ENCODE measurements at places on chromosomes 2 and 18.

GRCh38 chr2:237774811-237775553 lies 23.6 kb upstream of the RBM44 start:
- no peak for DNase-seq

- DNase-seq: peak; percentile 83
These were observed 266.5 kb downstream of the TCF4 start for GRCh38 chr18:55321265-55322177.

DNA sequence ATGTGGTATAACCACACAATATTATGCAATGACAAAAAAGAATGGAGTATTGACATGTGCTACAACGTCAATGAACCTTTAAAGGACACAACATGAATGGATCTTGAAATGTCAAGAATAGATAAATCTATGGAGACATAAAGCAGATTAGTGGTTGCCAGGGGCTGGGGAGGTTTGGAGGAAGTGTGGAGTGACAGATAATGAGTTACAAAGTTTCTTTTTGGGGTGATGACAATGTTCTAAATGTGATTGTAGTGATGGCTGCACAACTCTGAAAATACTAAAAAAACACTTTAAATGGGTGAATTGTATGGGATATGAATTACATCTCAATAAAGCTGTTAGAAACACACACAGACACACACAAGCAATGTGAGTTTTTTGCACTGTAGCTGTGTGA lies 37.4 kb upstream of the C1D start:
- DNase-seq: no peak

- no peak for DNase-seq
These were observed 7.2 kb upstream of the SFXN5 start for GRCh38 chr2:73078457-73079411.

DNA sequence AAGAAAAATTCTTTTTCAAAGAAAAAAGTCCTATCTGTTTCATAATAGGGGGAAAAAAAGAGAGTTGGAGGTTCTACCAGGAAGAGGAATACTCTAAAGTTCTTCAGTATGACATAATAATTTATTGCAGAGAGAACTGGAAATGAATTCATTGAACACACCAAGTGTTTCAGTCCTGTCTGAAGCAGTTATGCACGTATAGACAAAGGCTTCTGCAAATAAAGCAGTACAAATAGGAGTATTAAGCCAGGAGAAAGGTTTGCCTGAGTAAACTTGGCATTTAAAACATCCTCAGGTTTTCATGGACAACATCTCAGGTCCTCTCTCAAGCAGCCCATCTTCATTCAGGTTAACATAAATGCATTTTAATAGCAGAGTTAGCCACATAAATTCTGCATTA lies 141.6 kb downstream of the CCDC148 start:
- no peak for DNase-seq

- DNase-seq: no peak
These were observed 99.5 kb downstream of the RBMS1 start for GRCh38 chr2:160394153-160394552.

DNA sequence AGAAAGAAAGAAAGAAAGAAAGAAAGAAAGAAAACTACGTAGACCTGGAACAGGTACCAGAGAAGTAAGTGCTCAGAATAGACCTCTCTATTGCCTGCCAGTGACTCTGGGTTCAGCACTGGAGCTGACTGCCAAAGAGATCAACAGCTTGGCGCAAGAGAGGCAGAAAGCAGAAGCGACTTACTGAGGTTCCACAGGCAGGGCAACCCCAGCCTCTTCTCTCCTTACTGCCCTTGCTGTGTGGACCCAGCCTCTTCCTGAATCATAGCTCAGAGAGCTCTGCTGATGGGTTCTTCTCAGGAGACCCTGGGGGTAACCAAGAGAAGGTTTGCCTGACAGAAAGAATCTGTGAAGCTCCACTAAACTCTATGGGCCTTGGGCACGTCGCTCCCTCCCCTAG lies 7.1 kb downstream of the CAPN13 start:
- no peak for DNase-seq

DNA sequence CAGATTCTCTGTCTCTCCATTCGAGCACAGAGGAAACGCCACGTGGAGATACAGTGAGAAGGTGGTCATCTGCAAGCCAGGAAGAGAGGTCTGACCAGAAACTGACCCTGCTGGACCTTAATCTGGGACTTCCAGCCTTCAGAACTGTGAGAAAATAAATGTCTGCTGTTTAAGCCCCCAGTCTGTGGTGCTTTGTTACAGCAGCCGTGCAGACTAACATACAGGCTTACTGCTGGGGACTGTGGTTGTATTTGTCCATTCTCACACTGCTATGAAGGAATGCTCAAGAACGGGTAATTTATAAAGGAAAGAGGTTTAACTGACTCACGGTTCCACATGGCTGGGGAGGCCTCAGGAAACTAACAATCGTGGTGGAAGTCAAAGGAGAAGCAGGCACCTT lies 432.7 kb downstream of the IRS1 start:
- no peak for DNase-seq

GRCh38 chr2:195658541-195658890 lies 1.5 kb downstream of the SLC39A10 start:
- DNase-seq: peak; percentile 31

- DNase-seq: peak; percentile 38
These were observed 590 bp downstream of the EIF2B4 start for GRCh38 chr2:27369471-27370025.

- DNase-seq: peak; percentile 74
These were observed 2.5 kb downstream of the KLF7 start for GRCh38 chr2:207163053-207163755.

DNA sequence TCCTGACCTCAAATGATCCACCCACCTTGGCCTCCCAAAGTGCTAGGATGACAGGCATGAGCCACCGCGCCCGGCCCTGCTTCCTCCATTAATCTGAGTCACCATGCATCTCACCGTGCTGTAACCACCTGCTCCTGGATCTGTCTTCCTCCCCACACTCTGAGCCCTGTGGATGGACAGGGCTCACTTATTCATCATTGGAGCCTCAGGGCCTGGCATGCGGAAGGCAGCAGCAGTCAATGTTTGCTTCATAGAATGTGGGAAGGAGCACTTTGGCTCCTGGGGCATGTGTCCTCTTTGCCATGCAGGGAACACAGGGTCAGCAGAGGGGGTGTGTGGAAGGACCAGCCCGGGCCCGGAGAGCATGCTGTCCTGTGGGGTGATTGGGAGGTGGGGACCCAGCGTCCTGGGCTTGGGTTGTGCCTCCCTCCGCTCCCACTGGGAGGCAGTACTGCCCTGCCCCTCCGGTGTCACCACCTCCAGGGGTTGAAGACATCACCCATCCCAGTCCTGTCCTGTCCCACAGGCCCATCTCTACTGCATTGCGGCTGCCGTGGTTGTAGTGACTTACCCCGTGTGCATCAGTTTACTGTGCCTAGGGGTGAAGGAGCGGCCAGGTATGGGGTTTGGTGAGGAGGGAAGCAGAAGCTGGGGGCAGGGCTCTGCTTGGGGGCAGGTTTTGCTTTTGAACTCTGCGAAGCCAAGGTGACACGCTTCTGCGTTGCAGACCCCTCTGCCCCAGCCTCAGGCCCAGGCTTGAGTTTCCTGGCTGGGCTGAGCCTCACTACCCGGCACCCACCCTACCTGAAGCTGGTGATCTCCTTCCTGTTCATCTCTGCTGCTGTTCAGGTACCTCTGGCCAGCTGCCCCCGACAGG lies 11.5 kb downstream of the MFSD2B start:
- no peak for DNase-seq

DNA sequence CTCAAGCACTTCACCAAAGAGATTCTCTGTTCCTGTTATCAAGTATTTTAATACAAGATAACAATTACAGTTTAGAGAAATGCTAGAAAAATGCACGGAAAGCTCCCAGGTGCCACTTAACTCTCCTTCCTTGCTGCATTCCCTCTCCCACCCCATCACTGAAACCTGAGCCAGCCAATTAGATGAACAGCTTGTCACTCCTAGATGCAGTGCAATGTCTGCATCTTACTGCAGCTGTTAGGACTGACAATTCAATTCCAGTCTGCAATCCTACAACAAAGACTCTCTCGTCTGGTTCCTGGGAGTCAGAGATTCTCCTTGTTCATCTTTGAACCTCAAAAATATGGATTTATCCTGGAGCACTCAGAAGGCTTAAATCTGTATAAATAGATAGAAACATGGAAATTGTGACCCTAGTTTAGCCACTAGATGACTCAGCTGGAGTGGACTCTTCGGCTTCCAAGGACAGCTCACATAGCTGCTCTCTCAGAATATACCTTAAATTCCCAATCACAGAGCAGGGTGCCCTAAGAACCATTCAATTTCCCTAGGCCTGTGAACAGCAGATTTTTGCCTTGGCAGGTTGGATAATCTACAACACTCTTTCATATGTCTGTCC lies 311.1 kb downstream of the NRXN1 start:
- DNase-seq: no peak
